ENCODE measurements at places on chromosomes 2 and 18.

DNA sequence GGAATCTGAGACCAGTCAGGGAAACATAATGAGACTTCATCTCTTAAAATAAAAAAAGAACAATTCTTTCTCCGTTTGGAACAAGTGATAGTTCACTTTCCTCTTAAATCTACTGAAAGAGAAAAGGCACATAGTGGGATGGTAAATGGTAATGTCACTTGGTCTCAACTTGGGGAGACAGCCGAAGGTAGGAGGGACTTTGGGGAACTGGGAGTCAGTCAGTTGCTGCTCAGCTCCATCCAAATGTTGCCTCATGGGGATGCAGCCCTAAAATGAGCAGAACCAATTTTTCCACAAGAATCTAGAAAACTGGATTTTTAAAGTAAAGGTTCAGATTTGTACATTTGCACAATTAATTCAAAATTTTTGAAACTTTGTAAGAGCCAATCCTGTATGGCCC lies 19.2 kb downstream of the RASGRP3 start:
- no peak for DNase-seq

DNA sequence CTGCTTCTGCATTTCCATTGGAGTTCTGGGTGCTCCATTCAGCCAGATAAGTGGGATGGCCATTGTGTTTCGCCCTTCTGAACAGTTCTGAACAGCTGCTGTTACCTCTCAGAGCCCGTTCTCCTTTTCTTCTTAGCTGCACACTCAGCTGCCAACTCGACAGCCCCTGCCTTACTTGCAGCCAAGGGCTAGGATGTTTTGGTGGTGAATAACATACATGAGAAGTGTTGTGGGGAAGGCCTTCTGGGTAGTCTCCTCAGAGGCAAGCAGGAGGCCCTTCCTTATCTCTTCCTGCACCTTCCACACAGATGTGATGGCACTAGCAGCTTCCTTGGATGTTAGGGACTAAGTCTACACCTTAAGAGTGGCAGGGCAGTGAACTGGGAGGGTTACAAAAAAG lies 138.4 kb upstream of the NOSTRIN start:
- DNase-seq: no peak

DNA sequence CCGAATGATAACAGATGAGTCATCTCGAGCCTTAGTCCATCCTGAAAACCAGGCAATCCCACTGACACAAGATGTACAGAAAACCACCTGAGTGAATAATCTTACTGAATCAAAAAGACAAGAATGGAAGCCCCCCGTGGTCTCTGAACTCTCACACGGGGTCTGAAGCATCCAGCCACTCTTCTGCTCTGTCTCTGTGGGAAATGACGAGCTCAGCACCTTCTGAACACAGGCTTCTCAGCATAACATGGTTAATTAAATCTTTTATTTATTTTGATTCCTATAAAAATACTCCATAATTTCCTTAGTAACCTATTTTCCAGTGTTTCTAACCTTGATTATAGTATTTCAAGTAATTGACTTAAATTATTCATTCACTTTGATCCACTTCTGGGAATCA lies 203.7 kb downstream of the TMEM163 start:
- no peak for DNase-seq

GRCh38 chr2:191571163-191571769 lies 106.7 kb upstream of the NABP1 start:
- DNase-seq: peak; percentile 27

DNA sequence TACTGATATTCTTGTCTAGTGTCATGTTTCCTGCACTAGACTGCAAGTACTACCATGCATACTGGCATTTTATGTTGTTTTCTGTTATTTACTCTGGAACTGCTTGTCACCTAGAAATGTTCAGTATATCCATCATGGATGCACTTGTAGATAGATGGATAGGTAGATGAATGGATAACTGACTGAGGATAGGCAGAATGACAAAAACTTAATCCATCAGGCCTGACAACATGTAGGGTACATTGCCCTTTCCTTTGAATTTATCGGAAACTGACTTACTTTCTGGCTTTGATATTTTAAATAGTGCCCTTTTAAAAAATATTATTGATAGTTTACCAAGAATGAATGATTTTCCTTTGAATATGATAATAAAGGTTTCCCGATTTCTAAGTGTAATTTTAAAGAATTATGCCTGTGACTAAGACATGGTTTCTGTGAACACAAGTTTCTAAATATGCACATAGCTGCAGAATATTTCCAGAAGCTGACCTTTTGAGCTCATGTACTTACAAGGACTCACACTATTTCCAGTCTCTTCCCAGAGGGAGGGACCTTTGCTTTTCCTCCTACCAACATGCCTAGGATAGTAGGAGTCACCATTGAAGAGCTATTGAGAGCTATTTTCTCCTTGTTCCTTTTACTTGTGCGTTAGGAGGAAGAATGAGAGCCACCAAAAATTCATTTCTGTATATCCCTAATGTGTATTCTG lies 81.3 kb downstream of the ANKRD12 start:
- DNase-seq: no peak

DNA sequence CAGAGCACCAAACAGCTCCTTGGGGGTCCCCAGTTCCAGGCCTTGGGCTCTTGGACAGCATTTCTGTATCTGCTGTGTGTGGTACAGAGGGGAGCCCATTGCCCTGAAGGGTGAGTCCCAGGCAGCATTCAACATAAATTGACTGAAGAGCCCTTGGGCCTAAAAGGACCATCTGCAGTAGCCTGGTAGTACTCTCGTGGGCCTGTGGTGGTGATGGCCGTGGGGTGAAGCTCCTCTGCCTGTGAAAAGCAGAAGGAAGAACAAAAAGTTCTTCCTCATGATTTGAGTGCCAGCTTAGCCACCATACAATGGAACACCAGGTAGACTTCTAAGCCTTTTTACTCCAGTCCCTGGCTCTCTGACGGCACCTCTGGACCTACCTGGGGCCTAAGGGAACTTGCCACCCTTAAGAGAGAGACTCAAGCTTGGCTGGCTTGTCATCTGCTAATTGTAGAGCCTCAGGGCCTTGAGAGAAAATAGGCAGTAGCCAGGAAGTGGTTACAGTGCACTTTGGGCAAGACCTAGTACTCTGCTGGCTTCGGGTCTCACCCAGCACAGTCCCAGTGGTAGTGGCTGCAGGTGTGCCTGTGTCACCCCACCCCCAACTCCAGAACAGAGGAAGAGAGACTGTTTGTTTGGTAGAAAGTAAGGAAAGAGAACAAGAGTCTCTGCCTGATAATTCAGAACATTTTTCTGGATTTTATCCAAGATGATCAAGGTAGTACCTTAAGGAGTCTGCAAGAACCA lies 84.6 kb upstream of the CERS6 start:
- DNase-seq: no peak

DNA sequence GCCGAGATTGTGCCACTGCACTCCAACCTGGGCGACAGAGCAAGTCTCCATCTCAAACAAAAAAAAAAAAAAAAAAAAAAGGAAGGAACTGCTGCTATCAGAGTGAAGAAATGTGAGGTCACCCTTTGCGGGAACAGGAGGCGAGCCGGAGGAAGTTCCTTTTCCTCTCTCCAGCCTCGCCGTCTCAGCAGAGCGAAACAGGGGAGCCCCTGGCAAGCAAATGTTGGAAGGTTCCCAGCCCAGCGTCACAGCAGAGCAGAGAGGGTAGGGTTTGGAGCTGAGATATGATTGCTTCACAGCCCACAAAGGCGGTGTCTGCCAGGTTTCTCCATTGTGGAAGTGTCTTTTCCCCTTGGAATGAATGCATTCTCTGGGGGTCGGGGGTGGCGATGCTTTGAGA lies 28.5 kb downstream of the SLC20A1 start:
- DNase-seq: peak; percentile 44

GRCh38 chr2:182616471-182617393 lies 99.3 kb upstream of the DNAJC10 start:
- peak; percentile 56 for DNase-seq

DNA sequence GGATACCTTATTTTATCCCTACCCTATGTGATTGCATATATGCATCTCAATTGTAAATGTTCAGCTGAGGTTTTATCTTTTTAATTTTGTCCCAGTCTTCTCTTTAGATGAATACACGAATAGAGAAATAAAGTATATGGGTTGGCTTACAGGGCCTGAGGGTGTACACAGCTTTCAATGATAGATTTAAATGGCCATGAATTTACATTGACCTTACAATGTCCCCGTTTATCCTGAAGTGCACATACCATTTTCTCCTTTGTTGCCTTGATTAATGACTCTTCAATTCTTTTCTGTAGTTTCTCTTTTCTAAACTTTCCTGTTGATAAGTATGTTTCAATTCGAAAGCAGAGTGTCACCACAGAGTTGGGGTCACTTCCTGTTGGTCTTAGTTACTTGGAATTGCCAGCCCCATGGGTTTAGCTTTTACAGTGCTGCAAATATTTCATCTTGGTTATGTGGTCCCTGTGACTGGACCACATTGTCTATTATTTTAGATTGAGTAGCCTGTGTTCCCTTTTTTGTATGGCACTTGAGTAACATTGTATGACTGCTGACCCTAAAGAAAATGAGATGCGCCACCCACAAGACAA lies 1616.3 kb upstream of the ACVR2A start:
- DNase-seq: no peak

- no peak for DNase-seq
Measured at GRCh38 chr2:175676813-175677212, 325.3 kb downstream of the LNPK start.

GRCh38 chr2:36185624-36186023 lies 170.0 kb upstream of the CRIM1 start:
- no peak for DNase-seq

GRCh38 chr2:168326572-168326971 lies 79.2 kb upstream of the STK39 start:
- no peak for DNase-seq

GRCh38 chr2:179233626-179234430 lies 30.8 kb downstream of the SESTD1 start:
- no peak for DNase-seq

DNA sequence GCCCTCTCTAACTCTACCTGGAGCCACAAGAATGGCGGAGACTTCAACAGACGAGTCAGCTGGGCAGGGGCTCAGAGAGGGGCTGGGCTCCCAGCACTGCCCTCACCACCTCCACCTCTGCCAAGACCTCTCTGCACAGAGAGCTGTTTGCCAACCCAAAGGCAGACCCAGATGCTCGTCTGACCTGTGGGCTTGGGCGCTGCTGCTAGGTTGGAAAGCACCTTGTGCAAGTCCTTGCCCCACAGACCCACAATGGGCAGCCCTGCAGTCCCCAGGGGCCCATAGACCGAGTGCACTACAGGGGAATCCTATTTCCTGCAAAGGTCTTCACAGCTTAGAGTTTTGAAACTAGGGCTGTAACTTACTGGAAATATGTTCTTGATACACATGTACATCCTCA lies 13.3 kb downstream of the ACKR3 start:
- DNase-seq: no peak

DNA sequence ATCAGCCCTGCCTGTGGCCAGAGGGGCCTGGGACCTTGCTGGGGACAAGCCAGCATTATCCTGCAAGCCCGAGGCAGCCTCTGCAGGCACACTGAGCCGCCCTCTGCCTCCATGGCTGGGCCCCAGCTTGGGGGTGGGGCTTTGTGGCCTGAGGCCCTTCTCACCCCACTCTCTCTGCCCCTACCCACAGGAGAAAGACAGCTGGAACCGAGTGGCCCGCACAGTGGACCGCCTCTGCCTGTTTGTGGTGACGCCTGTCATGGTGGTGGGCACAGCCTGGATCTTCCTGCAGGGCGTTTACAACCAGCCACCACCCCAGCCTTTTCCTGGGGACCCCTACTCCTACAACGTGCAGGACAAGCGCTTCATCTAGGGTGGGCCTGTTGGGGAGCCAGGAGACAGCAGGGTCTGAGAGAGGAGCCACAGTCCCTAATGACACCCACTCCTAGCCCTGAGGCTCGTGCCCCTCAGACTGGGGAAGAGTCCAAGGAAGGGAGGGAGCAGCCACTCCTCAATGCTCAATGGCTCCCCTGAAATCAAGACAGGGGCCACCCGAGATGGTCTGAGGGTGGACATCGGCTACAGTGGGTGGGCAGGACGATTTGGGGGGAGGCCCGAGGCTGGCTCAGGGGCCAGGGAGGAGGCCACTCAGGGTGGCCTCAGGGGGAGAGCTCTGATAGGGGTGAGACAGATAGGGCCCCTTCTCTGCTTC lies 4.4 kb upstream of the CHRNG start:
- DNase-seq: no peak

DNA sequence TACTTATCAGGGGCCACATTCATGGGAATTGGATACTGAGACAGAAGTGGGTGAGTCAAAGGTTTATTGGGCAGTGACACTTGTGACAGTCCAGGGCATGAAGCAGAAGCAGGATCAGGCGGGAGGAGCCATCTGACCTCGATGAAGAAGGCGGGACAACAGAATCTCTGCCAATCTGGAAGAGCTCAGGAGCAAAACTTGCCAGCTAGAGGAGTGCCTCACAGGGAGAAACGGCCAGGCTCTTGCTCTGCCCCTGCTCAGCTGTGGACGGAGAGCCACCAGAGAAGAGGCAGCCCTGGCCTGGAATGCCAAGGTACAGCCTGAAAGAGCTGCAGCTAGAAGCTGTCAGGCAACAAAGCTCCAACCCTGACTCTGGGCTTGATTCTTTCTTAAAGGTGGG lies 16.9 kb downstream of the DAW1 start:
- no peak for DNase-seq

DNA sequence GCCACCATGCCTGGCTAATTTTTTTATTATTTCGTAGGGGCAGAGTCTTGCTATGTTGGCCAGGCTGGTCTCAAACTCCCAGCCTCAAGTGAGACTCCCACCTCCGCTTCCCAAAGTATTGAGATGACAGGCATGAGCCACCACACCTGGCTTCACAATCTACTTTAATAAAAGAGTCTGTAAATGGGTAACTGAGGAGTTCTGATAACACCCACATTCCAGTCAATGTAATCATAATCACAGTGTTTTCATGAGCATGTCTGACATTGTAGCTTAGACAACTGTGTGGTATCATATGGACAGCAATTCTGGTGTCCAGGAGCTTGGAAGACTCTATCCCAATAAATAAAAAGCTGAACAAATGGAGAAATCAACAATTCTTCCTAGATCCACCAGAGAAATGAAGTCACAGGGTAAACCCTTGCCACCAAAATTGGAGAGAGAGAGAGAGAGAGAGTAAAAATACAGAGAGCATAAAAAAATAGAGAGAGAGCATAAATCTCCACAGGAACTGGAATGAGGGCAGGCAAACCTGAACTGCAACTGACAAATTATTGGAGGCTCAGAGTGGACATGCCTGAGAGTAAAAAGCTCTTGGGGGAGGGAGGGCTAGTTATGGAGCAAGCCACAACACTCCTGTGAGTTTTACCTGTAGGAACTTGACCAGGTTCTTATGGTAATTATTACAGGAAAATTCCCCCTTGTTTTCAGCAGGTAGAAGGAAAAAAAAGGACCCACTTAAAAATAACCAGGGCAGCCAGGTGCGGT lies 12.4 kb upstream of the NBEAL1 start:
- DNase-seq: no peak

Data from glomerular endothelial cell (primary cell).